ENCODE measurements at places on chromosomes 4 and X.

DNA sequence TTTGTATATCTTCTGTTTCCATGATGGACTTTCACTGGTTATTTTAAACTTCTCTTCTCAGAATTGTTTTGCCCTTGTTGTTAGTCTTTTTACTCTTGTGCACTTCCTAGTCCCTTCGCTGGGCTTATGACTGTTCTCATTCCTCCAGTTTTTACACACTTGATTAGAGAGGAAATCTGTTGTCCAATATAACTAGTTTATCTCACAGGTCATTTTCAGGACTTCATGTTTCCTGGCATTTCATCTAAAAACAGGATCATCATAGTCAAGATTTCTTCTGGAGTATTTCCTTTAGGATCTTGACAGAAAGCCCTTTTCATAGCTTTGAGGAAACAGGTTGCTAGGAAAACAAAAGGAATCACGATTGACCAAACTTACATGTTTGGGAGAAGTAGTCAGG, 3.0 kb downstream of the FNIP2 start:
- DNase-seq = no peak

DNA sequence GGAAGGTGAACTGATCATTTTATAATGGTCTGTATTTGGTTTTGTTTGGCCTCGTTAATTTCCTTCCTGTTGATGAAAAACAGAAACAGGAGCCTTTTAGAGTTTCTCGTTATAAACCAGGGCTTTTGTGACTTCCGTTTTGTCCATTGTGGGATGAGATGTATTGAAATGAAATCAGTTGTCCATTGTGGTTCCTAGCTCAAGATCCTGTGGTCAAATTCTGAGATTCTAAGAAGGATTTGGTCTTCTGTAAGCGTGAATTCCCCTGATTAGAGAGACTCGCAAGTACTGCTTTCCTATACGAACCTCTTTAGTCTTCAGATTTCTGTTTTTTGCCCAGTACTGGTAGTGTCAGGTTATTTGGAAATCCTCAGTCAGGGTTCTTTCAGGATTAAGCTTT, 101.7 kb downstream of the RAPGEF2 start:
- DNase-seq = no peak

GRCh38 chr4:181216501-181216900, 1026.7 kb upstream of the TENM3 start:
- no peak for DNase-seq

- no peak for DNase-seq
These were observed 25.5 kb downstream of the BBS12 start for GRCh38 chr4:122758033-122758432.

DNA sequence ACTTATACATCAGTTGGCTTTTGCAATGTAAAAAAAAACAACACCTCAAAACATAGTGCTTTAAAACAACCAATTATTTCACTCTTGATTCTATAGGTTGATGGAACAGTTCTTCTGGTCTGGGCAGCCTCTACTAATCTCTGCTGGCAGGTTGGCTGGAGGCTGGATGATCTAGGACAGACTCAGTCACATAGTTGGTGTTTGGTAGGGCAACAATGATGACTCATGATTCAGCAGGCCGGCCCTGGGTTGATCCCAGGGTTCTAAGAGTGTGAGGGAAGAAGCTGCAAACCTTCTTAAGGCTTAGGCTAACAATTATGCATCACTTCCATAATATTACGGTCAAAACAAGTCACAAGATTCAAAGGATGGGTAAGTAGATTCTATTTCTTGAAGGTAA, 558.2 kb downstream of the ZNF674 start:
- no peak for DNase-seq

DNA sequence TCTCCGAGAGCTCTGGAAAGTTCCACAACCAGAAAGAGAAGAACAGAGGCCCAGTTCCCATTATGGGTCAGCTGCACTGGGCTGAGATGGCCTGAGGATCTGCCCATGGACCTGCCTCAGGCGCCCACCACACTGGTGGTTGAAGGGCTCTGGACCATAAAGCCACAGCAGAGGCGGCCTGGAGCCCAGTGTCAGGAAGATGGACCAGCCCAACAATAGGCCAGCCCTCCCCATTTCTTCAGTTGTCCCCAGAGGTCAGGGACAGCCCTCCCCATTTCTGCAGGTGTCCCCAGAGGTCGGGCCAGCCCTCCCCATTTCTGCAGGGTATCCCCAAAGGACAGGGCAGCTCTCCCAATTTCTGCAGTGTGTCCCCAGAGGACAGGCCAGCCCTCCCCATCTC, 37.2 kb upstream of the C4orf50 start:
- no peak for DNase-seq

DNA sequence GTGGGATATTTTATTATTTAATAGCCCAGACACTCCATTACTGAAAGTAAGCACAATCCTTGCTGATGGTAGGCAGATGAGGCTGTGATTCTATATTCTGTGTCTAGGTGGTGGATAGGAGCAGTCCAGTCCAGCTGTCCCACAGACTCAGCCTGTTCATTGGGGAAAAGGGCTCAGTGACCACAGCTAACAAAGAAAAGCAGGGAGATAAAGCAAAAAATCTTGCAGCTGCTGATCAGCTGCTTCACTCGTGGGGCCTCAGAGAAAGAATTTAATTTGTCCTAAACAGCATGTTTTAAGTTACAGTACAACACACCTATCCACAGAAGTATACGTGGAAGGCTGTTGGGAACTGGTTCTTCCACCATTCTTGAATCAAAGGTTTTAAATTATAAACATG, 40.7 kb upstream of the ANK2 start:
- DNase-seq = no peak

DNA sequence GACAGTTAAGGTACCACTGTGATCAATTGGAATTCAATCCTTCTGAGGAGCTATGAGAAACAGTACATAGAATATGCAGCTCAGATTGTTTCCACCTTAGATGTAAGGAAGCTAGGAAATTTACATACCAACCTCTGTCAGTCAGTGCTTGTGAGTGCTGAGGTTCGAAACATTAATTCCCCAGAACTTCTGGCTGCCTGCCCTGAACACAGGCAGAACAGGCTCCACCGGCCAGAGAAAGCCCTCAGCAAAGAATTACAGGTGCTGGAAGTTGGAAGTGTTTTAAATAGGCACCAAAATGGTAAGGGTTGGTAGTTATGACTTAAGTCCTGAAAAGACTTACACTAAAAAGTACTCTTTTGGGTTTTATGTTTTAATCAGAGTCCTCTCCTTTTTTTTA, 651.8 kb downstream of the C4orf33 start:
- no peak for DNase-seq

GRCh38 chrX:42678133-42678532, 99.8 kb downstream of the PPP1R2C start:
- no peak for DNase-seq

DNA sequence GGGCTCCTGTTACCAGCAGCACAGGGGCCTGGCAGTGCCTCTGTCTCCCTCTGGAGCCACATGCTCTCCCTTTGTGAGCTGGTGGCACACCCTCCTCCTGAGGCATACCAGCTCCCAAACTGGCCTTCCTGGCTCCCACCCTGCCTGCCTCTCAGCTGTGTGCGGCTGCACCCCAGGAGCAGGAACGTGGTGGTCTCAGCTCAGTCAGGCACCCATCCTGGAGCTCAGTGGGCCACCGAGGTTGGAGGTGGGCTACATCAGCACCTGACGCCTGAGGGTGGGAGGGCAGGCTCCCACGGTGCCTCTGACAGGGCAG, 85.9 kb upstream of the NKX1-1 start:
- DNase-seq = no peak

- DNase-seq = no peak
These were observed 165.9 kb upstream of the CENPE start for GRCh38 chr4:103364083-103364482.

GRCh38 chrX:148185631-148186030, 204.5 kb downstream of the FMR1NB start:
- DNase-seq = no peak

- DNase-seq = no peak
These were observed 423 bp downstream of the HEPH start for GRCh38 chrX:66164470-66164869.

DNA sequence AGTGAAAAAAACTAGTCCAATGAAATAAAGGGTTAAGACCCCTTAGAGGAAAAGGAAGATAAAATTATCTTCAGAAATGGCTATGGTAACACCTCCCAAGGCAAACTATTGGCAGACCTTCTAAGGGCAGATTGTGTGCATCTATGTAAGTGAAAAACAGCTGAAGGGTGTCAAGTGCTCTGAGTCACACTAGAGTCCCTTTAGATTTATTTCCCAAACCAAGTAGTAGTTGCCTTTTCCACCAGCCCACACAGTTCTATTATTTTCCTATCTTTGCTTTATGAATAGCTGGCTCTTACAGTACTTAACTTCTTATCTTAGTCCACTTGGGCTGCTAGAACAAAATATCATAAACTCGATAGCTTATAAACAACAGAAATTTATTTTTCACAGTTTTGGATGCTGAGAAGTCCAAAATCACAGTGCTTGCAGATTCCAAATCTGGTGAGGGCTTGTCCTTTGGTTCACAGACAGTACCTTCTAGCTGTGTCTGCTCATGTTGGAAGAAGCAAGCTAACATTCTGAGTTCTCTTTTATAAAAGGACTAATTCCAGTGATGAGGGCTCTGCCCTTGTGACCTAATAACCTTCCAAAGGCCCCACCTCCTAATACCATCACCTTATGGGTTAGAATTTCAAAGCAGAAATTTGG, 143.6 kb downstream of the GRID2 start:
- DNase-seq = no peak

GRCh38 chr4:14336656-14337055, 665.6 kb upstream of the CPEB2 start:
- DNase-seq = no peak

GRCh38 chrX:148940411-148940996, 440.1 kb downstream of the AFF2 start:
- DNase-seq = no peak

DNA sequence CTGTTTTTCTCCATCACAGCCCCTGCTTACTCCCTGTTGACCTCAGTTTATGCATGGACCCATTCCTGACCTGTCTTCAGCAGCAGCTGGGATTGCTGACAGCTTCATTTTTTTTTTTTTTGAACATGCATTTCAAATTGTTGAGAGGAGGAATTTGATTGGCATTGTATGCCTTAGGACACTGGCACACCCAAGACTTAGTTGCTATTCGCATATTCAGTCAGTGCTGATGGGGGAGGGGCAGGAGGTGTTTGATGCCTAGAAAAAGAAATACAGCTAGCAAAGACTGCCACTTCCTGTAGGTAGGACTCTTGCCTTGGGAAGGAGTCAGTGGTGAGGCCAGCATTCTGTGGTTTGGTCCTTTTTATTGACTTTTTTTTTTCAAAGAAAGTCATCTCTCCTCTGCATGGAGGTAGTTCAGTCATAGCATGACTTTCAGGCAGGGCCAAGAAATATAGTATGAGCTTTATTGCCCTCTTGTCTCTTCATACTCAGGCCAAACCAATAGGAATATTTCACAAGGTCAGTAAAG, 33.6 kb upstream of the XK start:
- DNase-seq = no peak

- DNase-seq = no peak
These were observed 361.9 kb downstream of the ARHGAP24 start for GRCh38 chr4:85836588-85837438.

DNA sequence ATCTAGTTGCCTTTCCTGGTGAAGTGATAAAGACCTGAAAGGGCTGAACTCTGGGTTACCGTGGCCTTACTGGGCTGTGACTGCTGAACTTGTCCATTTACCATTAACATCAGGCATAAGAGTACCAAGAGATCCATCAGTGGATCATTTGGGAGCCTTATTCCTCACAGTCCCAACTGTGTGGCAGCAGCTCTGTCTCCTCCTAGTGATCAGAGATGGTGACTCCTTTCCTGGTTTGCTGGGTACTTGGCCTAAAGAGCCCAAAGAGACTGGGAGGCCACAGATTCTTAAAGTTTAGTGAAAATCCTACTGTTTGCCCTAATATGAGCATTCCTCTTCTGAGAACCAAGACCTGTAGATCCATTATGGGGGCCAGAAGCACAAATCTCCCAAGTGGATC, 56.3 kb upstream of the ATP6AP2 start:
- DNase-seq = no peak

- peak; percentile 36 for DNase-seq
These were observed 775 bp downstream of the SHROOM4 start for GRCh38 chrX:50812995-50813842.

DNA sequence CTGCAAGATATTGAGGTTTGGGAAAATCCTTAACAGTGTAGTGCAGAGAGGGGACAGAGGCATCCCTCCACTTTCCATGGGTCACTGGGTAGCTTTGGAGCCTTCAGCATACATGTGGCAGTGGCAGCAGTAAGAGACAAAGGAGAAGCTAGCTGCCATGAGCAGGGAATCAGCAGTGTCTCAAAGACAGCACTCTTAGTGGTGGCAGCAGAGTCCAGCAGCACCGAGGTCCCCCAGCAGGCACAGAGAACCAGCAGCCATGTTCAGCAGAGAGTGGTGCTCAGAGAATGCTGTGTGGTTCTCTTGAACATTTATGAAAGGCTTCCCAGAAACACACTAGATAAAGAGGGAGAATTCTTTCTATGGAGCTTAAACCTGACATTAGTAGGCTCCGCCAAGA, 308.5 kb downstream of the CENPC start:
- no peak for DNase-seq

DNA sequence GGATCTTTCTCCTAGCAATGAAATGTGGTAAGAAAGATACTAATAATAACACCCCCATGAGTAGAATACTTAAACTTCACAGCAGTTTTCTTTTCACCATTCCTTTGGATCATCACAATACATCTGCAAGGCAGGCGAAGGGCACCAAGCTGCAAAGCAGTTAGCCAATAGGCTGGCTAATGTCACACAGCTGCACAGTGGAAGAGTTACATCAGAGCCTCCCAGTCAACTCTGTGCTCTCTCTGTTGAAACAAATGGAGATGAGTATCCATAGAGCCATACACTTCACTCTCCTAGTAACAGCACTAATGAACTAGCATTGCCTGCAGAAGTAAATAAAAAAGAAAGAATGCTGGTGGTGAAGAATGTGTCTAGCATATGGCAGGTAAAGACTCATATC, 139.0 kb downstream of the ATG4A start:
- no peak for DNase-seq

- no peak for DNase-seq
These were observed 30.5 kb downstream of the FGF2 start for GRCh38 chr4:122857160-122857559.

- DNase-seq = no peak
These were observed 217.0 kb upstream of the FAT4 start for GRCh38 chr4:125097729-125098128.

- no peak for DNase-seq
These were observed 9.3 kb upstream of the CPE start for GRCh38 chr4:165369522-165369921.

DNA sequence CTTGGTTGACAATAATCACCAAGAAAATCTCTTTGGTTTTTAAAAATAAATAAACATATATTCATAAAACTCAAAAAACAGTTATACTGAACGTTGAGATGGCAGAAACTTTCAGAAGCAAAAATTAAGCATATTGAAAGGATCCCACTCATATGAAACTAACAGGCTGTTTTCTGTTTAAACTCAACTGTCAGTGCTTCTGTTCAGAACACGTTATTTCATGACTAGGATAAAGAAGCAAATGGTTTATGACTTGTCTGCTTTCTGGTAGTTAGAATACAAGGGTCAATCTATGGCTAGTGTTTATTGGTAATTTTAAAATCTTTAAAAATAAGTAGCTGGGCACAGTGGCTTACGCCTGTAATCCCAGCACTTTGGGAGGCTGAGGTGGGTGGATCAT, 4.1 kb downstream of the GPR82 start:
- DNase-seq = no peak

- no peak for DNase-seq
These were observed 36.3 kb downstream of the RLIM start for GRCh38 chrX:74578137-74578536.

- no peak for DNase-seq
These were observed 70.6 kb downstream of the FAM193A start for GRCh38 chr4:2606960-2607506.
